ENCODE measurements at places on chromosomes 4 and X.
A peak's percentile ranks its signal among the peaks of the same experiment; 100 is the strongest.

DNA sequence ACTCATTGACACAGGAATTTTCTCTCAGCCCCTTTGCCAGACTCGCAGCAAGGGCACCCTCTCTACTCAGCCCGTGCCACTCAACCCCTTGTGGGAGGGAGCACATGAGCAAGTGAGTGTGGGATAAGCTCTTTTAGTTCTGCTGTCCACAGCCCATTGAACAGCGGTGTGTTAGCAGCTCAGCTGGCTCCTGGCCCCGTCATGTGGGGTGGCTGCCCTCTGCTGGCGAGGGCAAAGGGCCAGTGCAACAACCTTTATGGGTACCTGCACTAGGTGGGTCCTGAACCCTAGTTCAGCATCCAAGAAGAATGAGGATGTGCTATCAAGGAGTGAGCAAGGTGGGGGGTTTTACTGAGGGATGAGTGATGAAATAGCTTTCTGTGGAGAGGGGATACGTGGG is 85.0 kb upstream of the ZNF81 start:
- DNase-seq = peak; percentile 0

DNA sequence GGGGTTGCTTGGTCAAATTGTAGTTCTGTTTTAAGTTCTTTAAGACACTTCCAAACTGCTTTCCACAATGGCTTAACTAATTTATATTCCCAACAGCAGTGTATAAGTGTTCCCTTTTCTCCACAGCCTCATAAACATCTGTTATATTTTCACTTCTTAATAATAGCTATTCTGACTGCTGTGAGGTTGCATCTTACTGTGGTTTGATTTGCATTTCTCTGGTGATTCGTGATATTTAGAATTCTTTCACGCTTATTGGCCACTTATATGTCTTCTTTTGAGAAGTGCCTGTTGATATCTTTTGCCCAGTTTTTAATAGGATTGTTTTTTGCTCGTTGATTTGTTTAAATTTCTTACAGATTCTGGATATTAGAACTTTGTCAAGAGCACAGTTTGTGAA is 278.6 kb upstream of the ITM2A start:
- DNase-seq = no peak

- peak; percentile 3 for DNase-seq
Observed at GRCh38 chrX:22340022-22340616, 67.4 kb downstream of the CBLL2 start.

DNA sequence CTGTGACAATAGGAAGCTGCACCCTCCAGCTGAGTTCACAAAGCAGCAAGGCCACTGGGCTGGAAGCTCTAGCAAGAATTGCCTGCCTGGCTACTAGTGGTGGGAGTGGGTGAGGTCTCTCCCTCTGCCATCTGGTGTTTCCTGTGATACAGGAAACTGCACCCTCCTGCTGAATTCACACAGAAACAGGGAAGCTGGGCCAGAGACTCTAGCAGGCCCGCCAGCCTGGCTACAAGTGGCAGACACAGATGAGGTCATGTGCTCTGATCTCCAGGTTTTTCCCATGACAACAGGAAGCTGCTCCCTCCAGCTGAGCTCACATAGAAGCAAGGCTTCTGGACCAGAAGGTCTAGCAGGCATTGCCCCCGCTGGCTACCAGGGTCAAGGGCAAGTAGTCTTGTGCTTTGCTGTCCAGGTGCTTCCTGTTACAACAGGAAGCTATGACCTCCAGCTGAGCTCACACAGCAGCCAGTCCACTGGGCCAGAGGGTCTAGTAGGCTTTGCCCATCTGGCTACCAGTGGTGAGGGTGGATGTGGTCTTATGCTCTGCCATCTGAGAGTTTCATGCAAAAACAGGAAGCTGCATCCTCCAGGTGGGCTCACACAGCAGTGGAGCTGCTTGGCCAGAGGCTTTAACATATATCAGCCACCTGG is 41.5 kb upstream of the ZXDA start:
- no peak for DNase-seq

GRCh38 chrX:76202471-76202870 is 29.6 kb downstream of the PBDC1 start:
- no peak for DNase-seq

- no peak for DNase-seq
Observed at GRCh38 chr4:11182031-11182430, 246.7 kb downstream of the HS3ST1 start.

DNA sequence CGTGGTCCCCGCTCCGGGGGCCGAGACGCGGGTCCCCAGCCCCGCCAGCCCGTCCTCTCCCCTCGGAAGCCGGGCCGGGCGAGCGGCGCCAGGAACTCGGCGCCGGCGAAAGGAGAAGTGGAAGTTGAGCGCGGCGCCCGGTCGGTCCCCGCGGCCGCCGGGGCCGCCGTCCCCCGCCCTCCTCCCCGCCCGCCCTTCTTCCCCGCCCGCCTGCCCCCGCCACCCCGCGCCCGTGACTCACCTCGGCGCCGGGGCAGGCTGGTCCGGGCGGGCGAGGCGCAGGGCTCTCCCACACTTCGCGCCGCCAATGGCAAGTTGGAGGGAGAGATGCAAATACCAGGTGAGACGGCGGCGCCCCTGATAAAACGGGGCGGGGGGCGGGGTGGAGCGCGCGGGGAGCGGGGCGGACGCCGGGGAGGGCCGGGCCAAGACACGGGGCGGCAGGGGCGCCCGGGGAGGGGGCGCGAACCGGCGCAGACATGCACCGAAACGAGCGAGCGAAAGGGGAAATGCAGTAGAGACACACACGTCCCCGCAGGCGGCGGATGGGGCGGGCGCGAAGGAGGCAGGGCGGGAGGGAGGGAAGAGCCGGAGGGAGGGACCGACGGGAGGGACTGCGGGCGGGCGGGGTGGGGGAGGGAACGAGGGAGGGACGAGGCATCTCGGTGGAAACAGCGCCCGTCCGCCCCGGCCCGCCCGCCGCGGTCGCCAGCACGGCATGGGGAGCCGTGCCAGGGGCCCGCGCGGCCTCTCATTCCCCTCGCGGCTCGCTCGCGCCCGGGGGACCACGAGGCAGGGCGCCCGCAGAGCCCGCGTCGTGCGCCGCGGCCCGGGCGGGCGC is at the start of gene ELF4:
Gene ELF4 (minus strand): TSS at position 119 of the 841 bp plus-strand sequence. CDS start 29,167 bp downstream, outside the sequence.
- peak; percentile 28 for DNase-seq

DNA sequence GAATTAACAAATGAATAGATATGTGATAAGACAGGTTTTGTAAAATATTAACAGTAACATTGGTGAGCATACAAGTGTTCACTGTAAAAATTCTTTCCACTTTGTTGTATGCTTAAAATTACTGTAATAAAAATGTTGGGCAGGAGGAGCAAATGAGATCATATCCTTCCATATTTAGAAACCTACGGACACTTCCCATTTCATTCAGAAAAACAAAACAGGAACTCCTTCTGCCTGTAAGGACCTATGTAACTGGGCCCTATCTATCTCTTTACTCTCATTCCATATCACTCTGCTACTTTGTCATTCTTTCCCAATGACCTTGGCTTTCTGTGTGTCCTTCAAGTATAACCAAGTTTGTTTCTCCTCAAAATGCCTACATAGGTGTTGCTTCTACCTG is 53.7 kb upstream of the SLC39A8 start:
- DNase-seq = no peak

DNA sequence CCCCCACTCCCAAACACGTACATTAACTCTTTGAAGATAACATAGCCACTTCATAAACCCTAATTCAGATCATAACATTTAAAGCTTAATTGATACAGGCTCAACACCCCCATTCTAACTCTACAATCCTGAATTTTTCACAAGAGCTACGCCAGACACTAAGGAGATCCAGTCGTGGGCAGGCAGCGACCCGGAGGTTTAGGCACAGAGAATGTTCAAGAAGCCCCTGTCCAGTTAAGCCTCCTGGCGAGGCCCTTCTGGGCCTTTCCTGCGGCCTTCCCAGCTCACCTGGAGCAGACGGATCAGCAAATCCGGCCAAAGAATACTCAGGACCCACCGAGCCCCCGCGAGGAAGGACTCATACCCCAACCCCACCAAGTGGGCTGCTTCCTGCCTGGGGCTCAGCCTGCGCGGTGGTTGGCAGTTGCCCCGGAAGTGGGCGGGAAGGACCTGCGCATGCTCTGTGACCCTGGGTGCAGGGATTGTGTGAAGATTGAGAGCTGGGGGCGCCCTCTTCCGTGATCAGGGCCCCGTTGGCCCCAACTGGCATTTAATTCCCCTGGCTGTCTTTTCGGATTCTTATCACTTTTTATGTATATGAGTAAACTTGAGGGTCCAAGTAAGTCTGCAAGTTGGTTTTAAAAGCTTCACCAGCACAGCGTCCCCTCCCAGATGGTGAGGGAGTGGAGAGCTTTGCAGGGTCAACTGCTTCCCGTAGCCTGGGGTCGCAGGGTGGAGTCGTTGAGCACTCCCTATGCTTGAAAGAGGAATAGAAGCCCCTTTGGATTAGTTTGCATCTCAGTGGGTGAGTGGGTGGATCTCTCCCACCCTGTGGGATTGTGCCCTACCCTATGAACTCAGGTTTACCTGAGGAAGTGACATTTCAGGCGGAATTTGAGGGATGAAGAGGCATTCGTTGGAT is at the start of gene TRIM61:
Gene TRIM61 (minus strand): TSS at position 415 of the 922 bp plus-strand sequence. CDS start 7,655 bp downstream, outside the sequence.
- no peak for DNase-seq

- no peak for DNase-seq
Observed at GRCh38 chrX:153637121-153638040, 9.6 kb upstream of the DUSP9 start.

DNA sequence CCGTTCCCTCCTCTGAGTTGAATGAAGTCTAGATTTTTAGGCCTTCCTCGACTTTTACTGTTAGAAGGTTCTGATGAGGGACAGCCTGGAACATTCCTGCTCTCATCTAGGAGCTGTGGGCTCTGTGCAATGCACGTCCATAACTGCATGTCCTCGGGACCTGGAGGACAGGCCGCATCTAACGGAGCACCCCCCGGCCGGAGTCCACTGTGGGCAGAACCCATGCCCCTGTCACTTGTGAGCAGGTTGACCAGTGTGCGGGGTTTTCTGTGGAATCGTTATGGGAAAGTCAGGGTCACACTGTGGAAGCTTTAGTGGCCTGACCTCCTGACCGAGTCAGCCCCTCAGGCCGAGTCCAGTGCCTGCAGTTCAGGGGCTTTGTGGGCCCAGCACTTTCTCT is 19.3 kb upstream of the TADA2B start:
- DNase-seq = no peak

- peak; percentile 55 for DNase-seq
Observed at GRCh38 chr4:140223056-140223810, 69.2 kb upstream of the MAML3 start.

GRCh38 chr4:74297539-74297938 is 10.7 kb upstream of the EPGN start:
- DNase-seq = no peak

- no peak for DNase-seq
Observed at GRCh38 chrX:153433781-153434285, 12.0 kb downstream of the TREX2 start.

Measured in HFFc6 (cell line).